ENCODE measurements at places on chromosomes 3 and 15.
A peak's percentile ranks its signal among the peaks of the same experiment; 100 is the strongest.

DNA sequence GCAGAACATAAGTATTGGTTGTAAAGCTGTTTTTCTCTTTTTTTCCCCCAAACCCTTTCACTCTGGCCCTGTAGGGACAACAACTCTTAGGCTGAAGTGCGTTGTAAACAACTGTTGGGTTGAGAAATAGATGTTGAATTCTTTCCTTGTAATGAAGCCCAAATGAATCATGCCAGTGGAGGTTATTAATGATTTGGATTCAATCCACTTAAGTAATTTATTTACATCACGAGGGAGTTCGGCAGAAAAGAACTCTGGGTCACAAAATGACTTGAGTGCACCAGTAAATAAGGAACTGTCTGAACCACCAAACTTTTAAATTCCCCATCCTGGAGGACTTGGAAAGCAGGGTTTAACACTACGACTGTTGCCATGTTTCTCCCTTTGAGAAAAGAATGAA lies 218.9 kb downstream of the PDZRN3 start:
- no peak for DNase-seq

- DNase-seq, result no peak
Observed at GRCh38 chr3:173615661-173616060, 218.1 kb downstream of the NLGN1 start.

- DNase-seq, result no peak
Observed at GRCh38 chr3:123126031-123126430, 59.2 kb downstream of the PDIA5 start.

DNA sequence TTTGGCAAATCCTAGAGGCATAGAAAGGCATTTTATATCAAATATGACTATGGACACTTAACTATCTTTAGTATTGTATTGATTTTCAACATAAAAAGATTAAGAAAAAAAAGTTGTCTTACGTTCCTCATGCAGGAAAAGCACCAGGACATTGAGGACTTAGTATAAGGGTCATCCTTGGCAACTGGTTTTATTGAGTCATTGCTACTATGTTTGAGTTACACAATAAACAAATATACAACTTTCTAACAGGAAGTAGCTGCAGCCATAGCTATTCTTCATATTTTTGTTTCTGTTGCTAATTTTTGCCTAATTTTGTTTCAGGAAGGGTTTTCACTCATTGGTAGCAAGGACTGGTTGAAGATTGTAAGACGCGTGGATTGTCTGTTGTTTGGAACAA lies 93.0 kb downstream of the NPTN start:
- no peak for DNase-seq

GRCh38 chr3:157063926-157064325 lies 96.0 kb downstream of the CCNL1 start:
- DNase-seq, result no peak

- no peak for DNase-seq
Observed at GRCh38 chr3:50122661-50123391, 32.3 kb upstream of the SEMA3F start.

- DNase-seq, result peak; percentile 70
Observed at GRCh38 chr15:101320501-101321052, 25.5 kb upstream of the SNRPA1 start.

DNA sequence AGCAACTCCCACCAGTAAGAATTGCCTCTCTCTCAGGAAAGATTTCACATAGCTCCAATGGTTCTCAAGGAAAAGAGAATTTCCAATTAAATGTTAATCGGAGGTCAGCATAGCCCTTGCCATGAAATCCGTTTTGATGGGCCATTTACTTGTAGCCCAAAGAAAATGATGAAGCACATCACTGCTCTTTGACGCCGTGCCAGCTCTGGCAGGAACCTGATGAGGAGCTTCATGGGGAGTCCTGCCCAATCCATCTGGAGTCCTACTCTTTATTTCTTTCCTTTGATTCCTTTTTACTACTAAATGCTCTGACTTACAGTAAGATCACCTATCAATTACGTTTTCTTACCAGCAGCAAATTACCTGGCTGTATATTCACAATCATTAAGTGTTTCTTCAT lies 84.7 kb downstream of the FGF12 start:
- DNase-seq, result no peak

GRCh38 chr15:80580106-80580505 lies 115.0 kb upstream of the ABHD17C start:
- no peak for DNase-seq

DNA sequence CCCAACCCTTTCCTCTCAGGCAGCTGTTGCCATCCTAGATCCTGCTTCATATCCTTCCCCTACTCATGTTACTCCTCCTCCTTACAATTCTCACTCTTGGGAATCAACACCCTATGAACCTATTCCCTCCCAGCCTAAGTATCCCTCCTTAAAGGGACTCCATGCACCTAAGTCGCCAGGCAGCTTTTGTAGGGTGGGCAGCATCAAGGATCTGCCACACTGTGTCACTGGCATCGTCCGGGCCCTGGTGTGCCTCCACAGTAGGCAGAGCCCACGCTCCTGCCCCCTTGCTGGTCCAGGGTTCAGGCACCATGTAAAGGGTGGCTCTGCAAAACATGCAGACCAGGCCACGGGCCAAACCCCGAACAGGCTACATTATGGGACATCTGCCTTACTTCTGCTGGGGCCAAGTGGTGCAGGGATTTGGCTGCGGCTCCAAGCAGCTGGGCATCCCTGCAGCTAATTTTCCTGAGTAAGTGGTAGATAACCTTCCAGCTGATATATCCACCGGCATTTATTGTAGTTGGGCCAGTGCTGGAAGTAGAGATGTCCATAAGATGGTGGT lies 53.4 kb downstream of the GSK3B start:
- no peak for DNase-seq

- no peak for DNase-seq
Observed at GRCh38 chr3:194447161-194447560, 39.6 kb downstream of the ATP13A3 start.

- no peak for DNase-seq
Observed at GRCh38 chr3:40876496-40876895, 322.8 kb upstream of the CTNNB1 start.

DNA sequence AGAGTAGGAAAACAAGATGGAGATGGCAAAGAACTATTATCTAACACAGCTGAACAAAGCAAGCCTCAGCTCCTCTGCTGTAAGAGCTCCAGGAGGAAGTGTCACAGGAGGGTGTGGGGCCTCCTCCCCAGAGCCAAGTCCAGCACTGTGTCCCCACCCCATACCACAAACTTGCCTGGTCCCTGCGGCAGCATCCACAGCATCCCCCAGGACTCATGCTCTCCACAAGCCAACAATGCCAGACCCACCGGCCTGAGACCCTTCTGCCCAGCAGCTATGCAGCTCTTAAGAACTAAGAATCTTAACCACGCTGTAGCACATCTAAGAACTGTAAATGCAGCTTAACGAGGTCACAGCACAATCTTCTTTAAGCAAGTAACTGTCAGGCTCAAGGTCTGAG lies 9.1 kb downstream of the RBM15B start:
- DNase-seq, result no peak

GRCh38 chr15:64121614-64122013 lies 25.8 kb downstream of the SNX1 start:
- no peak for DNase-seq

- DNase-seq, result no peak
Observed at GRCh38 chr3:185813691-185814215, 11.1 kb downstream of the IGF2BP2 start.

- DNase-seq, result no peak
Observed at GRCh38 chr3:196774191-196774820, 34.6 kb downstream of the PAK2 start.

GRCh38 chr3:135141160-135141559 lies 346.1 kb downstream of the EPHB1 start:
- no peak for DNase-seq

- DNase-seq, result no peak
Observed at GRCh38 chr3:165770781-165771180, 66.4 kb downstream of the BCHE start.

DNA sequence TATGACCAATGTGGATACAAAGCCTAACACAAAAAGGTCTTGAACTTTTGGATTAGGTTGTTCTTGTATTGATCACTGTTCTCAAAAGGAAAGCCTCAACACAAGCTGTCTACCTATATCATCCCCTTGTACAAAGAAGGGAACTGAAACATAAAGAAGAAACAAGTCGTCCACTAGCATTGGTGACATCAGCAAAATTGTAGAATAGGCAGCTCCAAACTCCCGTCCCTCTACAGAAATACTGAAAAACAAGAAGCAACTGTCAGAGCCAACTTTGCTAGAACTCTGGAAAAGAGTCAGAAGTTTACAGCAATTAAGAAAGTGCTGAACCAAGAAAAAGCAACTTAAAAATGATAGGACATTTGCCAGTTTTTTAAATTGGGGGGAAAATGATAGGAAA lies 7.5 kb upstream of the NR1I2 start:
- DNase-seq, result no peak

- DNase-seq, result no peak
Observed at GRCh38 chr15:40773496-40773895, 3.7 kb downstream of the C15orf62 start.

DNA sequence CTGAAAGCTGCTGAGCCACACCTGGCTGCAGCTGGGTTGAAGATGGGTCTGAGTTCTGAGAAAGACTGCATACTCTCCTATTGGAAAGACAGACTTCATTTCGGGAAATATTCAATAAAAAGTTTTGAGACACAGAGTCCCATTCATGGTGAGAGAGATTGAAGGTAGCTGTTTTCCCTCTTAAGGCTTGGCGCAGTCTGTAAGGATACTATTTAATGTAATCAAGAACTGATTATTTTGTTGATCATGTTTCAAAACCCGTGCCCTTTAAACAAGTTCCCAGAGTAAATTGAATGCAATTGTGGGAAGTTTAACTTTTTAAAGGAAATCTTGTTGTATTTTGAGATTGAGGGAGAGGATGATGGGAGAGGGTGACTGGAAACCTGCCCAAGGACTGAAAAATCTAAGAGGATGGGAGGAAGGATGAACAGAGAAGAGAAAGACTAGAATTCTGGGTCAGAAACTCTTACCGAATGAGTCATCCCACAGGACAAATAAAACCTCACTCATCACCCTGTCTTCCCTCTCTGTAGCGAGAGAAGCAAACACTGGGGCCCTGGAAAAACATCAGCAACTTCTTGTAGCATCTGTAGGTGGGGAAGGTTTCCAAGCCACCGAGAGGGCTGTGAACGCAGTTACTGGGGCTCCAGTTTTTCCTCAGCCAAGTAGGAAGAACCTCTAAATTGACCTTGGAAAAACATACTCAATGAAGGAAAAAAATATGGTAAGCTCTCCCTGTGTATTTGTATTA lies 193.2 kb upstream of the TPRG1 start:
- DNase-seq, result no peak

DNA sequence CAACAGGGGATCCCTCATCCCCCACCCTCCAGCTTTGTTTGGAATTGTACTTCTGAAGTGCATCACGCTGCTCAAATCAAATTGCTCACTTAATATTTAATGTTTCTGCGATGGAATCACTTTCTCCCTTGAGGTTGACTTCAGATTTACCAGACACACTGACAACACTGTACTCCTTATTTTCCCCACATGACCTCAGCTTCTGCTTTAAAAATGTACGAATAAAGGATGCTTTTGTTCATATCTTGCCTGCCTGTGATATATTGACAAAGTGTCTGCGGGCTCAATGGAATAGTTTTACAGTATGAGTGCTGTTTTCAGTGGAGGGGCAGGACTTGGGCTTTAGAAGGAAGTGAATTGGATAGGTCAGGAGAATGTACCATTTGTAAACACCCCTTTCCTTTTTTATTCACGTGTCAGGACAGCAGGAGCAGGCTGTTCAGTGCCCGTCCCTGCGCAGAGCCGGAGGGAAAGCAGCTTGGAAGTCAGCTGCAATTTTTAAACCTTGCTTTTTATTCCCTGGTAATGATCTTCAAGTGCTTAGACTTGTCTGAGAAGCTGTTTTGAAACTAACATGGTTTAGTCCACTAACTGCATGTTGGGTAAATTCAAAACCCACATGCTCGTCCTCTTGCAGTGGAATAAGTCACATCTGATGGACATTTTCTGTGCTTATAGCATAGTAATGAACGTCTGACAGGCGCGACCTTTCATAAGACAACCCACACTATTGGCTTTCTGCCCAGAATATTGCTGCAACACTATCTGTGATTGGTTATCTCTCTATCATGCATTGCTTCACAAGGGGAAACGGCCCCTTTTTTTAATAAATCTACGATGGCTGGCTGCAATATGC lies 29.9 kb downstream of the MBNL1 start:
- no peak for DNase-seq

DNA sequence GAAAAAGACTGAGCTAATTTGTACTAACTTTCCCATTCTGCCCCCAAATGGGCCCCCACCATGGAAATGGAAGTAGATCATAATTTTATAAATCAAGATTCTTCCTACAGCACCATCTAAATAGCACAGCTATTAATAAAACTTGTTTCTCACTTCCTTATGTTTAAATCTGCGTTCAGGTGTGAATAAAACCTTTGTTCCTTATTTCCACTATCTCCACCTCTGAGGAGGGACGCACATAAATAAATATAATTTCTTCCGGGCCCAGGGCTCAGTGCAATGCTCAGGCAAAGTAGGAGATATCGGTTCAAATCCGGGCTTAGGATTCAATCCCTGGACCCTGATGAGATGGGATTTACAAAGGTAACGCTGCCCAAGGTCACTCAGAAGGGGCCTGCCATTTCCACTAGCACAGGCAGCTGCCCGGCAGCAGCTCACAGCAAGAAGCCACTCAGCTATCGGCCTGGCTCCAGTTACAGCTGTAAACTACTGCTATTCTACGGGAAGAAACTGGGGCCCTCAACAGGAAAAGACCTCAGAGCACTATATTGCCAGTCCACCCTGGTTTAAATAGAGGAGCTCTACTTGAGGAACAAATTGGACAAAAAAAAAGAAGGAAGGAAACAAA lies 52.5 kb downstream of the FOXP1 start:
- no peak for DNase-seq

GRCh38 chr3:51974277-51974962 lies 444 bp upstream of the ABHD14A start:
- DNase-seq, result no peak

DNA sequence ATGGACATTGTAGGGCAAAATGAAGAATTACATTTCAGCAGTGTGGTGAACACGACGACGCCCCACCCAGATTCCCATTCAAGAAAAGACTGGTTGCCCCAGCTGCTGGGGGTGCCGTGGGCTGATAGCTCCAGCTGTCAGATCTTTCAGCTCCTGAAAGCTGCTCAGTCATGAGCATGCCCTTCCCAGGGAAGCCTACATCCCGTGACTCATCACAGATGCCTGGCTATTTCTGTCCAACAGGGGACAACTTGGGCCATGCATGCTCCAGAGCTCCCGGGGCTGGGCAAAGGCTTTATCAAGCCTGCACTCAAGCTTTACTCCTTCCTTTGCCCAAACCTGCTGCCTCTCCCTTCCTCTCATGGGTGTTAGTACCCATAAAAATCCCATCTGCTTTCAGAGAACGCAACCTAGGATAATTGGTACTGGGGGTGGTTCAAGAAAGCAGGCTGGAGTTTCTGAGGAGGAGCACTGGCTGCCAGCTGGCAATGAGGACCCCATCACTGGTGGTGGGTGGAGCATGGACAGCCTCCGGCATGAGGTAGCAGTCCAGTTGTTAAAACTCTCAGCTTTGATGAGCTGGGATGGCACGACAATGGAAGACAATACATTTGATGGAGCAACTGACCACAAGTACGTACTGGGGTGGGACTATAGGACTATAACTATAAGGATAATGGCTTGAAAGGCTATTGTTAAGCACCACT lies 16.4 kb upstream of the ST8SIA2 start:
- no peak for DNase-seq

Measured in D721Med (cell line).